ENCODE measurements at places on chromosomes 2 and 18. TPM values are rescaled to one million over a fixed set of nuclear protein-coding genes. Genes with fewer than 3 reads are reported as not detected.

The CD8B gene
- total RNA-seq: 3.5 TPM

The COL3A1 gene
- 174 TPM for total RNA-seq

The SLC4A5 gene
- total RNA-seq: 7.2 TPM

The CRYGC gene
- not detected for total RNA-seq

The SKOR2 gene
- not detected for total RNA-seq

The ZSWIM2 gene
- total RNA-seq: not detected

The DUSP2 gene
- total RNA-seq: 2.6 TPM

The RBM43 gene
- 13.4 TPM for total RNA-seq

The IRS1 gene
- total RNA-seq: 40.0 TPM

The VWA3B gene
- total RNA-seq: 1.7 TPM

The ASB1 gene
- total RNA-seq: 26.2 TPM

The LOXHD1 gene
- 0.29 TPM for total RNA-seq

The TCF7L1 gene
- total RNA-seq: 15.5 TPM

The DPP4 gene
- 2.1 TPM for total RNA-seq

GRCh38 chr2:158191076-158191895 is 89.6 kb downstream of the UPP2 start:
- DNase-seq: no peak

GRCh38 chr18:48929941-48930713 is 20.6 kb downstream of the SMAD7 start:
- peak; percentile 72 for DNase-seq

DNA sequence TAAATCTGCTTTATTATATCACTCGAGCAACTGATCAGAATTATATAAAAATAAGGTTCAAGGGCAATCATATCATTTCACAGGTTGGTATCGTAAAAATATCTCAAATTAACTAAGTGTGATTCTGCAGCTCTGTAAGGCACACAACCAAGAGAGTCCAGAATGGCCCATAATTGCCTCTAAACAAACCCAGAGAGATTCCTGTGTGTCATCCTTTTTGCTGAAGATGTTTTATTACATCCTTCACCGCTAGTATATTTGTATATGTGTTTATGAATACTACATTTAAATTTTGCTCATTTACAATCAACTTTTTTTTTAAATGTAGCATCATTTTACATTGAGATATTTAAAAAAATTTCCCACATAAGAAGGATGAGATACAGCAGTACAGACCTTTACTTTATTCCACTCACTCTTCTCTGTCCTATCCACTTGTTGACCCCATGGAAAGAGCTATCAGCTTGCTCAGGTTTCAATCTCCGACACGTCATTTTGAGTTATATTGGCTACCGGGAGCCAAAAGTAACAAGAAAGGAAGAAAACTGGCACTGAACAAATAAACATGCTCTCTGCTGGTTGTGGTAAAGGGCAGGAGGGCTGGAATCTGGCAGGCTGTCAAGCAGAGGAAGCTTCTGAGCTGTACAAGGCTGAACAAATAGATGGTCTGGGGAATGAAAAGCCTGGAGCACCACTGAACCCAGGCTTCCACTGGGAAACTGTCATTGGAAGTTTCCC is 23.1 kb downstream of the PLA2R1 start:
- DNase-seq: peak; percentile 64

- no peak for DNase-seq
Measured at GRCh38 chr2:178810422-178810821, 3.2 kb upstream of the TTN start.

GRCh38 chr2:189502714-189503113 is 61.4 kb downstream of the WDR75 start:
- no peak for DNase-seq

DNA sequence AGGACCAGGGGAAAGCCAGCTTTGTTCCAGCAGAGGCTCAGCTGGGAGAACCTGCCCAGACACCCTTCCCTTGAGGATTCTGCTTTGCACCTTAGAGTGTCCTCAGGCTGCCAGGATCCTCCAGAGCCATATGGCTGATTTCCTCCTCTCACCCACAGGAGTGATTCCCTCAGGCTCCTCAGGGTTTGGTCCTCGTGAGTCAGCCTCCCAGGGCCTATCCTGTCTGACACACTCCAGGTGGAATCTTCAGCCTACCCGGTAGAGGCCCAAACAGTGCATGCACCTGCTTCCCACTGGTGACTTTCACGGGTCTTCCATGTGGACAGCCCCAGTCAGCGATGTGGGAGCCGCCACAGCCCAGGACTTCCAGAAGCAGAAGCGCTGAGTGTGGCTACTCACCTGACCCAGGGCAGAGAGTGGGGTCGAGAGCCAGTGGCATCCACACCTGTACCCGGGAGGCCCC is 73.3 kb downstream of the TFCP2L1 start:
- no peak for DNase-seq

- no peak for DNase-seq
Measured at GRCh38 chr2:2798337-2798736, 467.3 kb upstream of the MYT1L start.

- no peak for DNase-seq
Measured at GRCh38 chr2:10033251-10034006, 9.9 kb upstream of the KLF11 start.

DNA sequence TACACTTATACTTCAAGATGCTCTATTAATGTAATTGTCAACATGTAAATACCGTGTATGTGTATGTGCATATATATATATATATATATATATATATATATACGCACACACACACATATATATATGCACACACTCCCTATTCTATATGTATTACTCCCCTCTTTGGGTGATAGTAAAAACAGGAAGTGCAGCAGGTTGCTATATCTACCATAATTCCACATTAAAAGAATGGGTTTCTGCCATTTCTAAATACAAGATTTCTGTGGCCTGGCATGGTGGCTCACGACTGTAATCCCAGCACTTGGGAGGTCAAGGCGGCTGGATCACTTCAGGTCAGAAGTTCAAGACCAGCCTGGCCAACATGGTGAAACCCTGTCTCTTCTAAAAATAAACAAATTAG is 77.0 kb downstream of the OTX1 start:
- no peak for DNase-seq

DNA sequence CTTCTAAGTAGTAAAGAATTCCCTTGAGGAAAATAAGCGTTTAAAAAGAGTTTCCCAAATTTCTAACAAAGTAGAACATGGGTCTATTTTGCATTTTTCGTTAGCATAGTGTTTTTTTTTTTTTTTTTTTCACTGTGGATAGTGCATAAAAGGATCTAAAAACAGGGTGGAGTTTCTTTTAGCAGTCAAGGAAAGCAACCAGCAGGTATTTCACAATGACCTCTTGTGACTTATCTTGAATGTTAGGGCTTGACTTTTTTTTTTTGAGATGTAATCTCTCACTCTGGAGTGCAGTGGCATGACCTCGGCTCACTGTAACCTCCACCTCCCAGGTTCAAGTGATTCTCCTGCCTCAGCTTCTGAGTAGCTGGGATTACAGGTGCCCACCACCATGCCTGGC is 14.9 kb upstream of the DGKD start:
- no peak for DNase-seq

GRCh38 chr2:171159372-171160118 is 1.1 kb downstream of the TLK1 start:
- DNase-seq: peak; percentile 52

DNA sequence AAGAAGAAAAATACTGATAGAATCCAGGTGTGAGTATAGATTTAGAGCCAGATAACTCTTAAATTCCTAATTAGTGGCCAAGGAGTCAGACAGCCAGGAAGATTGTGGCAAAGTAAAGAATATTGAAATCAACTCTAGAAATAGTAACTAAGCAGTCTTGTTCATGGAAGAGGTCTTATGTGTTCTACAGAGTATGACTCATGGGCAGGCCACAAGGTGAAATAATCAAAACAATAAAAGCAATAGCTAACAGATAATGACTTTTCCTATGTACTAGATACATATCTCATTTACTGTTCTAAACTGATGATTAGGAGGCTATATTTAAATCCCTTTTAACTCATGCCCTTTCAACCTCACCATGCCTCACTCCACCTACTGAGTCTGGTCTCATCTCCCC is 227.4 kb upstream of the COL3A1 start:
- no peak for DNase-seq

- no peak for DNase-seq
Measured at GRCh38 chr18:63550068-63550467, 7.9 kb downstream of the SERPINB12 start.

DNA sequence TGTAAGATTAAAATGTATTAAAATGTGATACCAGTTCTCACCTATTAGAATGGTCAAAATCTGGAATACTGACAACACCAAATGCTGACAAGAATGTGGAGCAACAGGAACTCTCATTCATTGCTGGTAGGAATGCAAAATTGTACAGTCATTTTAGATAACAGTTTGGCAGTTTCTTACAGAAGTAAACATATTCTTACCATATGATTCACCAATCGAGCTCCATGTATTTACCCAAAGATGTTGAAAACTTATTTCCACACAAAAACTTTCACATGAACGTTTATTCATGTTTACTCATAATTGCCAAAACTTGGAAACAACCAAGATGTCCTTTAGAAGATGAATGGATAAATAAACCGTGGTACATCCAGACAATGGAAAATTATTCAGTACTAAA is 1193.5 kb upstream of the ACVR2A start:
- no peak for DNase-seq

DNA sequence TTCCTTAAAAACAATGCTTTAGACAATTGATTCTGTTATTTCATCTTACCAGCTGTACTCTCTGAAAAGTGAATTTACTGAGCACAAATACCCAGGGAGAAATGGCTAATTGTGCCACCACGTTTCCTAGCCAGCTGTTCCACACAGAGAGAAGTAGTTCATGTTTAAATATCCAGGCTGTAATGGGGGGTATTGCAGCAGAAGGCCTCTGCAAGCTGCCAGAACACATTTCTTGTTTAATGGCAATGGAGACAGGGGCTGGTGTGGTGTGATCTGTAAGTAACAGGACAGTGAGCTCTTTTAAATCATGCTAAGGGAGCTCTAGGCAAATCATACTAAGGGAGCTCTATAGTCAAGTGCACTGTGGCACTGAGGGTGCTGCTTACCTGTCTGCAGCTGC is 809.2 kb downstream of the CNTNAP5 start:
- no peak for DNase-seq

DNA sequence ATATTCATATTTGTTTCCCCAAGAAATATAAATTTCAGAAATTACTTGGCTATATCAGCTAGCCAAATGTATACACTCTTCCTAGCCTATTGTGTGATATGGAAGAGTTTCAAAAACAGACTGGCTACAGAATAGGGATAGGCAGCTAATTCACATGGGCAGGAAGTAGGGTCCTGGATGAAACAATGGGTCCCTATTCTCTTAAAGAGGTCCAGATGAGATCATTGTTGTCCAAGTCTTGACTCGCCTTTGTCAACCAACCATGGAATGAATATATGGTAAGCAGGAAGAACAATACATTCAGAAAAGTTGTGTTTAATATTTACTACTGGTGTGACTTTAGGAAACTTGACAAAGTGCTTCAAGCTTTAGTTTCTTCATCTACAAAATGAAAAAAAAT is 319.9 kb downstream of the NBAS start:
- DNase-seq: no peak

GRCh38 chr2:213766465-213766901 is 482.2 kb downstream of the SPAG16 start:
- DNase-seq: no peak

DNA sequence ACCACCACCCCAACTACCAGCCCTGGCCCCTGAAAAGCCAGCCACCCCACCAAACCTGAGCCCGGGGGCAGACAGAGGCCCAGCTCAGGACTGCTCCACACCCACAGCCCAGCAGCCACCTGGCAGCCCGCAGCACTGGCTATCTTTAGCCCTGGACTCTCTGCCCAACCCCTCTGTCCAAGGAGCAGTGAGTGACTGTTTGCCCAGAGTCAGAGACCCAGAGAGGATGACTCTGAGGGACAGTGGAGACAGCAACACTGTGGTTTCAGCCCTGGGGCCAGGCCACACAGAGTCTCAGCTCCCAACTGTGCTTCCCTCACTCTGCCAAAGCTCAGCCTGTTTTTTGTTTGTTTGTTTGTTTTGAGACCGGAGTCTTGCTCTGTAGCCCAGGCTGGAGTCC is 32.6 kb downstream of the BIN1 start:
- DNase-seq: no peak

DNA sequence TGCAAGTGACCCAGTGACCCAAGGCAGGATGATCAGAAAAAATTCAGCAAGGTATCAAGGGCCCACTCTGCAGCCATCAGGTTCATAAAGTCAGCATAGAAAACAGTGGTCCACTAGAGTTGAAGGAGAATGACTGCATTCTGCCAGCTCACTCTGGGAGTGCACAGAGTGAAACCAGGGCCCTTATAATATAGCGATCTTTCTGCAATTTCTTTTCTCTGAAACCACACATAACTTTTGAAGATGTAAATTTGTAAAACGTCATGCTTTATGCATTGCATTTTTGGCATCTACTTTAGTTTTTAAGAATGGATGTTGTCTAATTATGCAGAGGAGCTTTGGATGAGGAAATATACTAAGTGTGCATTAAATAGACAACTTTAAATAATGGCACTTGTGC is 225.0 kb upstream of the SMIM21 start:
- no peak for DNase-seq

DNA sequence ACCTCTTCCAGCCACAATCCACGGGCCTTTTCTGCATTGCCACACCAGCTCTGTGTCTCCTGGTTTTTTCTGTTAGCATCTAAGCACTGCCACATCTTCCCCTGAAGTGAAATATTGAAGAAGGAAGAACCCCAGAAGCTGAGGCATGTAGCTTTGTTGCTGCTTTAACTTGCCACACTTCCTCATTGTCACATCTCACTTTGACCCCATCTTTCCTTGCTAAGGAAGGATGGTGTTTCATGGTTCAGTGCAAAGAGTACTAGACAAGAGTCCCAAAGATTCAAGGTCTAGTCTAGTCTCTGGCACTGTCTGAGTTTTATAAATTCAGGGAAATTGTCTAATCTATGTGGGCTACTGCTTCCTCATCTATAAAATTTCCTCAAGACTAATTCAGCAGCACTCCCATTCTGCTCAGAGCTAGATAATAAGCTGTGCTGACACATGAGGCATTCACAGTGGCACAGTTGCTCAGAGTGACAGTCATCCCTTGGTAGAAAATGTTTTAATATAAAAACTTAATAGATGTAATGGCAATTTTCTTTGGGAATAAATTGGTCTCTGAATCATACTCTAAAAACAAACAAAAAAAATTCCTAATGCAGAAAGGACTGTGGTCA is 483.0 kb upstream of the ID2 start:
- DNase-seq: no peak

DNA sequence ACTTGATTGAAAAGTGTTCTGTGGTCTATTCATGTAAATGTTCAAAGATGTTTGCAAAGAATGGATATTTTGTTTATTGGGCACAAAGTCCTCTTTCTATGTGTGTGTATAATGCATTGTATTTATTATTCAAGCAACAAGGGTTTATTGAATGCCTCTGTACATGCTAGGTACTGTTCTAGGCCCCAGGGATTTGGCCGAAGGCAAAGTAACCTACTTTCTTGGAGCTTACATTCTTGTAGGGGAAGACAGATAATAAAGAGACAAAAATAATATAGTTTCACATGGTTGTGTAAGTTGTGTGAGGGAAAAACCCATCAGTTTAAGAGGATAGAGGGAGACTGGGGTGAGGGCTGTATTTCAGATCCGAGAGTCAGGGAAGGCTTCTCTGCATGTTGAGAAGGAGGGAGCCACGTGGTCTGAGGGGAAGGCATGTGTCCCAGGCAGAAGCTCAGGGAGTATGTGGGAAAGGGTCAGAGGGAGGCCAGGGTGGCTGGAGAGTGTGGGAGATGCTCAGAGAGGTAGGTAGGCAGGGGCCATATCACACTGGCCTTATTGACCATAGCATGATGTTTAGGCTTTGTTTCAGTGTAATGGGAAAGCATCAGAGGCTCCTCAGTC is 40.4 kb upstream of the GPR155 start:
- no peak for DNase-seq

GRCh38 chr2:12507295-12507694 is 209.4 kb upstream of the TRIB2 start:
- no peak for DNase-seq
